ENCODE measurements at places on chromosomes 3 and 15.

GRCh38 chr15:73284090-73284716 lies 84.6 kb downstream of the HCN4 start:
- DNase-seq = no peak

- DNase-seq = no peak
Observed at GRCh38 chr3:13782501-13782900, 97.4 kb downstream of the WNT7A start.

DNA sequence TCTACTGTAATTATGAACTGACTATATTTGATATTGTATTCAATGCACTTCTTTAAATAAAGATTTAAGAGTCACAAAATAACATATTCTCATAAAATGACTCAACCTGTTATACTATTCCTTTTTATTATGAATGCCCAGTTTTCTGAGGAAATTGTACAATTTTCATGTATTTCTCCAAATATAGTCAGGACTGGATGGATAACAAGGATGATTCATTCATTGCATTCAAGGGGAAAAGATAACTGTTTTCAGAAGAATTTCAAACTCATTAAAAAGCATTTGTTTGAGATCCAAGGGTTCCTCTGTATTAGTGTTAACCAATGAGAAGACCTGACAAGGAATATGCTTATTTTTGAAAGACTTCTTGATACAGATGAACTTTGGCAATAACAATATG lies 163.7 kb downstream of the MEIS2 start:
- DNase-seq = no peak

GRCh38 chr3:64203216-64203615 lies 22.1 kb downstream of the PRICKLE2 start:
- no peak for DNase-seq

DNA sequence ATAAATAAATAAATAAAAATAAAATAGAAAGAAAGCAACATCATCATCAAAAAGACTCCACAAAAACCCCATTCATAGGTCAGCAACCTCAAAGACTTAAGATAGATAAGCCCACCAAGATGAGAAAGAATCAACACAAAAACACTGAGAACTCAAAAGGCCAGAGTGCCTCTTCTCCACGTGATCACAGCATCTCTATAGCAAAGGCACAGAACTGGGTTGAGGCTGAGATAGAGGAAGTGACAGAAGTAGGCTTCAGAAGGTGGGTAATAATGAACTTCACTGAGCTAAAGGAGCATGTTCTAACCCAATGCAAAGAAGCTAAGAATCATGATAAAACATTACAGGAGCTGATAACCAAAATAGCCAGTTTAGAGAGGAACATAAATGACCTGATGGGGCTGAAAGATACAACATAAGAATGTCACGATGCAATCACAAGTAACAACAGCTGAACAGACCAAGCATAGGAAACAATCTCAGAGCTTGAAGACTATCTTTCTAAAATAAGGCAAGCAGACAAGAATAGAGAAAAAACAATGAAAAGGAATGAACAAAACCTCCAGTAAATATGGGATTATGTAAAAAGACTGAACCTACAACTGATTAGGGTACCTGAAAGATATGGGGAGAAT lies 26.4 kb downstream of the GNB5 start:
- DNase-seq = no peak

GRCh38 chr15:40226736-40227135 lies 12.1 kb upstream of the PAK6 start:
- DNase-seq = no peak

GRCh38 chr15:39774688-39775267 lies 7.9 kb downstream of the FSIP1 start:
- DNase-seq = no peak

- no peak for DNase-seq
Observed at GRCh38 chr3:179020112-179020511, 51.5 kb downstream of the ZMAT3 start.

- peak; percentile 27 for DNase-seq
Observed at GRCh38 chr3:182618981-182619591, 174.2 kb upstream of the ATP11B start.

- no peak for DNase-seq
Observed at GRCh38 chr3:69970827-69971226, 28.7 kb upstream of the SAMMSON start.

GRCh38 chr15:91237445-91237844 lies 137.4 kb downstream of the SV2B start:
- no peak for DNase-seq

GRCh38 chr3:123302961-123303360 lies 101.2 kb downstream of the SEC22A start:
- no peak for DNase-seq

- DNase-seq = no peak
Observed at GRCh38 chr3:127135241-127136023, 57.5 kb upstream of the PRR23E start.

DNA sequence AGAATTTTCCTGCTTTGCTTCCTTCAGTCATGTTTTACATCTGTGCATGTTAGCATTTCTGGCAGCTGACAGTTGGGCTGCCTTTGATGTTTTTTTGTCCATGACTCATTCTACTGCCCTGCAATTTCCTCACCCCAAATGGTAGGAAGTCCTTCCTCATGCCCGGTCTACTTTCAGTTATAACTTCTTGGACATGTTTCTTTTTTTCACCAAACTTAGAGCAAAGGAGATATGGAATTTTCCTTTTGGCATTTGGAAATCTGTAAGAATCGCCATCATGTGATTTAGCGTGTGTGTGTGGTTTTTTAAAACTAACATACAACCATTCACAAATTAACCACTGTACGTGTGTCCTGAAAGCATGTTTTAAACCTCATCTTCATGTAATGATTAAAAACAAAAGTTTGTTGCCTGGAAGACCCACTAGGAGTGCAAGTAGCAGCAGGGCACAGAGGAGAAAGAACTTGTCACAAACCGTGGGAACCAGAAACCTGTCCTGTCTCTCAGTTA lies 430.7 kb upstream of the CFAP20DC start:
- DNase-seq = peak; percentile 44

- no peak for DNase-seq
Observed at GRCh38 chr15:101143321-101143720, 108.5 kb downstream of the CHSY1 start.

DNA sequence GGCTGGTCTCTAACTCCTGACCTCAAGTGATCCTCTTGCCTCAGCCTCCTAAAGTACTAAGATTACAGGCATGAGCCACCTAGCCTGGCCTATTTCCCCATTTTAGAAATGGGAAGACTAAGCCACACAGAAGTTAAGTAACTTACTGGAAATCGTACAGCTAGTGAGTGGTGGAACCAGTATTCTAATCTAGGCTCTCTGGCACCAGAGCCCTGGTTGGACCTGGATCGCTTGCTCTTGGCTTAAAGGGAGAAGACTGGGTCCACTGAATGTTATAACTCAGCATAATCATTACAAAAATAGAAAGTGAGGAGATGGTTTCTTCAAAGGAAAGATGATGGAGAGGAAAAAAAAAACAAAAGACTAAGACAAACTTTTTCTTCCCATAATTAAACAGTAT lies 37.4 kb upstream of the CNTN3 start:
- DNase-seq = no peak

DNA sequence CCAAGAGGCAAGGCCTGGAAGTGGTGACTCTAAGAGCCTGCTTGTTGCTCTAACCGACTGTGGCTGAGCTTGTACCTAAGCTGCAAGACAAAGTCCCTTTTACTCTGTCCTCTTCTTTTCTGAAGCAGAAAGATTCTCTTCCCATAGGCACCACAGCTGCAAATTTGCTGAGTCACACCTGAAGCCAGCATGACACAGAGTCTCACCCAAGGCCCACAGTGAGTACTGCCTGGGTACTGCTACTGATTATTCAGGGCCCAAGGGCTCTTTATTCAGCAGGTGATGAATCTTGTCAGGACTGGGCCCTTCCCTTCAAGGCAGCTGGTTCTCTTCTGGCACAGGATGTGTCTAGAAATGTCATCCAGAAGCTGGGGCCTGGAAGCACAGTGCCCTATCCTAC lies 18.9 kb upstream of the TIGIT start:
- DNase-seq = no peak

- no peak for DNase-seq
Observed at GRCh38 chr3:137343283-137343682, 385.5 kb downstream of the IL20RB start.

GRCh38 chr3:58466899-58467563 lies 24.9 kb upstream of the KCTD6 start:
- DNase-seq = no peak

- no peak for DNase-seq
Observed at GRCh38 chr3:21477541-21478288, 273.3 kb downstream of the ZNF385D start.

DNA sequence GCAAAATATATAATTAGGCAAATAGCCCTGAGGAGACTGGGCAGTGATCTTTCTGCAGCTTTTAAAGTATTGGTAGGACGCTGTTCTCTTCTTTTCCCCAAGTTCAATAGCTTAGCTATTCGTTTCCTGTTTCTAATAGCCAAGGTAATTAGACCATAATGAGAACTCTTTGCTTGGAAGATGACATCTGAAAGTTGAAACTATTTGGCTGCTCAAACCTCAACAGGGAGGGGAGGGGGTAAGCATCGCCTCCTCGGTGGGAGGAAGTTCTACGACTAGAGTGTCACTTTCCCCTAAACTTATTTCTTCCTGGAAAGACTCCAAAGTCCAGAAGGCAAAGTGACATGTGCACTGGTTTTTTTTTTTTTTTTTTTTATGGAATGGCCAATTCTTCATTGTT lies 22.8 kb upstream of the ALDH1A3 start:
- no peak for DNase-seq

- no peak for DNase-seq
Observed at GRCh38 chr3:184175981-184176376, 1.3 kb downstream of the AP2M1 start.

GRCh38 chr15:60370105-60370868 lies 27.5 kb downstream of the ANXA2 start:
- DNase-seq = no peak

DNA sequence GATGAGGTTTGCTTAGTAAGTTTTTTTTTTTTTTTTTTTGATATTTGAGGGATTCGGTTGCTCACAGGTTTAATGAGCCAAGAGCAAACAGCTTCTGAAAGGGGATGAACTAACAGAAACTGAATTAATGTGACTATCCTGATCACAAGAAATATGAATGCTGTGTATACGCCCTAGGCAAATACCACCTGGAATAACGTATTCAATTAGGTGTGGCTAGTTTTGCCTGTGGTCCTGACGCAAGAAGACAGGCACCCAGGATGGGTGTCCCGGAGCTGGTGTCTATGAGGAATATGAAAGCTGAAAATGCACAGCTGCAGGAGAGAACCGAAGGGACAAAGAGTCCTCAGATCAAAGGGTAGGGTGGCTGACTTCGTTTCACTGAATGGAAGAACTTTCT lies 14.6 kb downstream of the LSG1 start:
- DNase-seq = no peak

DNA sequence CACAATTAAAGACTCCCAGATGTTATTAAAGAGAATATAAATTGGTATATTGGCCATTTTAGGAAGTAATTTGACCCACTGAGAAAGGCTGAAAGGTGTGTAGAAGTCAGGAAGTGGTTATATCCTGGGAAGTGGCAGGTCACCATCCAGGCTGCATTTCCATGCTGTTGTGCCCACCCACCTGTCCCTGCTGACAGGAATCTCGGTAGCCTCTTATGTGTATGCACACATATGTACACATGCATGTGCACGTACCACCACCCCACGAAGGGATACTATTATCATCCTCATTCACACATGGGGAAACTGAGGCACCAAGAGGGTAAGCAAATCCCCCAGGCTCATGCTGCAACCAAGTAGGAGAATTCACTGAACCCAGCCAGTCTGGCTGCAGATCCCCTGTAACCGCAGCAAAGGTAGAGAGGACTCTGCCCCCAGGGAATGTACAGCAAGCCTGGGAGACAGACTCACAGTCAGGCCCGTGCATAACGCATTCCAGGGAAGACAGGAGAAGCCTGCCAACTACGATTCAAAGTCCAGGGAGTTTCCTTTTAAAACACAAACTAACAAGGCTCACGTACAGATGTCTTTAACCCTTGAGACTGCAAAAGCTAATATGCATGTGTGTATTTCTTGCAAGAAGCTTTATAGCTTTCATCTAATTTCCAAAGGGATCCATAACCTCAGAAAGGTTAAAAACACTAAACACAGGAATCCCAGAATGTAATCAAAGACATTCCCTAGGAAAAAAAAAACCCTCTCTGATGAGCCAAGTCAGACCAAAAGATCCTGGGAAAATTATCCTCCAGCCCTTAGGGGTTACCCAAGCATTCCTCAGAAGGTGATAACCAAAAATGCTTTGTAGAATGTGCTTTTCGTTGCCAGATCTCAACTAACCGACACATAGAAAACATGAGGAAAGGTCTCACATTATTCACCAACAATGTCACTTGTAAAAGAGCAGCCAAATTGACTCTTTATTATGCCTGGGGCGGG lies 129.6 kb downstream of the ADAMTS17 start:
- DNase-seq = no peak

DNA sequence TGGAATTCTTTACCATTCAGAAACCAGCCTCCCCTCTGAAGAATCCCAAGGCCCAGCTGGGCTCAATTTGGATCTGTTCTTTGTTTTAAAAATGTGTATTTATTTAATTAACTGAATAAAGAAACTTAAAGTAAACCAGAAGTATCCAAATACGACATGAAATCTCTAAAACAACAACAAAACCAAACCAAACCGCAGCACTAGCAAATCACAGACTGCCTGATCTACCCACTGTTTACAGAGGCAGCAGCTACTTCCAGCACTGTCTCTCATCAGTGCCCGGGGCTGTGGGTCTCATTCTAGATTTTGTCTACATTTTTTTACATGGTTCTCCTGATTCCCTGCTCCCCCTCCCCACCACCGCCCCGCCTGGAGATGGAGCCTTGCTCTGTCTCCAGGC lies 2.3 kb downstream of the FLNB start:
- no peak for DNase-seq

DNA sequence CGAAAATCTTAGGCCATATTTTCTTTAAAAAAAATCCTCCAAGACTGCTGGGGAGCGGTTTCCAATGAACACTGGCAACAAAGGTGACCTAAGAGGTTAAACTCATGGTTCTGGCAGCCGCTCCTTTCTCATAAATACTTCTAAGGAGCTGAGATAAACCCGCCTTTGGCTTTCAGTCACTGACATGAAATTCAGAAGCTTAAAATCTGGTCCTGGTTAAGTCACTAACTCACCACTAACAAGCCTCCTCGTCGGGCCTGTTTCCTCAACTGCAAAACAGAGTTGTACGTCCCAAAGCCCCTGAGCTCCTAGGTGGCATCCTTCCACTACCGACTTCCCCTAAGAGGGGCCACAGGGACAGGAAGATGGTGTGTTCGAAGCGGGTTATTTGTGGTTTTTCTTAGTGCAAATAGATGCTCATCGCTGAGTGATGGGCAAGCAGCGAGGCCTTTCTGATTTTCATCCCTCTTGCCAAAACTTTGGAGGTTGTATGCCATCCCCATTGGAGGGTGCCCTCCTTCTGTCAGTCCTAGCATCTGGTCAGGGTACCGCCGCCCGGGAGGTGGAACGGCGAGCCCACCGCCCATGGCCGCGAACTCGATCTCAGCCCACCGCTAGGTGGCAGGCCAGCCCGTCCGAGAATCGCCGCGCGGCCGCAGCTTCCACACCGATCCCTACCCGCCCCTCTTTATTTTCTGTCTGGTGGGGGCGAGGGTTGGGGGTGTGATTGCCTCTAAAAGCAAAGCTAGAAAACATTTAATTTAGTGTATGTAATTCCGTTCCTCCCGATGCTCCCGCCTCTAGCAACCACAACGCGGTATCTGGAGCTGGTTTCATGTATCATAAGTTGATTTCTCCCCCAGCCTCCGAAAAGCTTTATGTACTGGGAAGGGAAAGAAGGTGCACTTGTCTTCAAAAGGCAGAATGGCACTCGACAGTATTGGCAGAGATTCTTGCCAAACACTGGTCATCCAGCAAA lies 4.6 kb downstream of the BCL6 start:
- DNase-seq = no peak

GRCh38 chr15:43312378-43312777 lies 18.0 kb downstream of the LCMT2 start:
- DNase-seq = no peak

Measured in skeletal muscle cell (primary cell).